Kidney (tissue), 22 donors: ENCODE measurements at places on chromosomes 11 and 22. TPM values are rescaled to one million over a fixed set of nuclear protein-coding genes. Genes with fewer than 3 reads are reported as not detected.
A peak's percentile ranks its signal among the peaks of the same experiment; 100 is the strongest.

The ART1 gene
- total RNA-seq, result 0.31 TPM

The APIP gene
- 26.5 TPM for total RNA-seq

The ROBO4 gene
- 29.5 TPM for total RNA-seq

The APOC3 gene
- not detected for total RNA-seq

DNA sequence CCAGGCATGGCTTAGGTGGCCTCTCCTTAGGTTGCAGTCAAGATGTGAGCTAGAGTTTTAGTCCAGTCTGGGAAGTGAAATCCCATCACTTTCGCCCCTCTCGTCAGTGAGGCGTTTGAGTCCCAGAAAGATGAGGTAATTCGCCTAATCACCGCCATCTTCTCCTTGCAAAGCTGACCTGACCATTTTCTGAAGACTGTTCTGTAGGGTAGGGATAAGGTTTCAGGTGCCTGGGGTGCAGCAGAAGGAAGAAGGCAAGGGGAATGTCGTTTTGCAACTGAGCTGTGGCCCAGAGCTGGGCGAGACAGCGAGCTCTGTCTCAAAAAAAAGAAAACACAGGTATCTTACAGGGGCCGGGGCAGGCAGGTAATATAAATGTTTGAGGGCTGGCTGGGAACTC lies 61.7 kb upstream of the CECR2 start:
- DNase-seq, result no peak

DNA sequence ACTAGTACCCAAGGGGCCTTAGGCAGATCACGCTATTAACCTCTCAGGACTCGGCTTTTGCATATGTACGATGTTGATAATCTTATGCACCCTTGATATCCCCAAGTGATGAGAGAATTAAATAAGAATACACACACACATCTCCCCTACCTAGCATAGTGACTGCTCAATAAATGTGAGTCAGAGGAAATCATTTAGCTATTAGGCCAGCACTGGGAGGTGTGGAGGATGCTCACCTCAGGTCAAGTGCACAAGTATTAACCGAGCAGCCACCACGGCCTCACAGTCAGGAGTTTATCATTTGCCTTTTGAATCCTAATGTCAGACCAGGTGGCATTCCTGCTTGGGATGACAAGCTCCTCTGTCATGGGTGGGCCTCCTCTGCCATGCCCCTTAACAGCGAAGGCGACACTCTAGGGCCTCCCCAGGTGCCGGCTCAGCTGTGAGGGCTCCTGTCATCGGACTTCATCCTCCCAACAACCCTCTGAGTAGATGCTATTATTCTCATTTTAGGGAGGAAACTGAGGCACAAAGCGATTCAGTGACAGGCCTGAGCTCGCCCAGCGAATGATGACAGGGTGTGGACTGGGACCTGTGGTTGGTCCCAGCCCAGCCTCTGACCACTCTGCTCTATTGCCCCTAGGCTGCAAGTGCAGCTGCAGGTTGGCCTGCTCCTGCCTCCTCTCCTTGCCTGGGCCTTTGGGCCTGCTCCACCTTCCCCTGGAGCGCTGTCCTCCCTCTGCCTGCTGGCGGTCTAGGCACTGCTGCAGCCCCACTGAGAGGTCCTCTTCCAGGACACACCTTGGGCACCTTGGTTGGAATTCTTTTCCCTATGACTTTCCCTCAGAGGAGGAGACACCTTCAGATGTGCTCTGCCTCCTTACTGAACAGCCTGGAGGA lies 5.0 kb upstream of the SOX10 start:
- DNase-seq, result no peak

The RAB1B gene
- 153 TPM for total RNA-seq

DNA sequence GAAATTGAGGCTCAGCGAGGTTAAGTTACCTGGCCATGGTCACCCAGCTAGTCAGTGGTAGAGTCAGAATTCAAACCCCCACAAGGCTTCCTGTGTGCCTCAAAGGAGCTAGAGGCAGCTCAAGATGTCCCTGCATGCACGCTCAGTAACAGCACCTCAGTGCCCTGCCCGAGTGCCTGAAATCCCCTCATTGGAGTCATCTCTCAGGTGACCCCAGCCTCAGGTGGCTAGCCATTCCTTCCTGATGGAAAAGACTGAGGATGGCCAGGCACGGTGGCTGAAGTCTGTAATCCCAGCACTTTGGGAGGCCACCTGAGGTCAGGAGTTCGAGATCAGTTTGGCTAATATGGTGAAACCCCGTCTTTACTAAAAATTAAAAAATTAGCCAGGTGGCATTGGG lies 36.9 kb downstream of the LIF start:
- no peak for DNase-seq

The KDM4D gene
- 0.94 TPM for total RNA-seq

GRCh38 chr22:19448076-19448607 lies 631 bp upstream of the C22orf39 start:
- peak; percentile 64 for DNase-seq

The ZNF202 gene
- 9.8 TPM for total RNA-seq

The TRIM49 gene
- not detected for total RNA-seq

The HORMAD2 gene
- total RNA-seq, result not detected

DNA sequence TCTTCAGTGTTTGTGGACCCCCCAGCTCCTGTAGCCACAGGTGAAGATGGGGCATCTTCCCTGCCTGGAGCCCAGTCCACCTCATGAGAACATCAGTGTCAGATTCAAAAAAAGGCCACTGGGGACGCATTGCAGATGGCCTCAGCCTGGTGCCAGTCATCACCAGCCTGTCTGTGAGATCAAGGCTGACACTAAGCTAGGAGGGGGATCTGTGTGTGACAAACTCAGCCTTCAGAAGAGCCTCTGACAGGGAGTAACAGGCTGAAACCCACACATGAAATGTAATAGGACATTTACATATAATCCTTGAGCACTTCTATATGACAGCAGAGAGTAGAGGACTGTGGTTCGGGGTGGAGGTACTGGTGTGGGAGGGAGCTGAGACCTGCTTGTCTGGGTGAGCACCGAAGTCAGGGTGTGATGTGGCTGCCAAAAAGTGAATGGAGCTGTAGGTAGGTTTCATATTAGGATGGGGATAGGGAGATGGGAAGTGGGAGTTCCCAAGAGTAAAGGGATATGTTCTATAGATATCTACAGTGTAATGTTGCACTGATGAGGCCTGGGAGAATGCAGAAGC lies 20.5 kb upstream of the CCDC134 start:
- no peak for DNase-seq

DNA sequence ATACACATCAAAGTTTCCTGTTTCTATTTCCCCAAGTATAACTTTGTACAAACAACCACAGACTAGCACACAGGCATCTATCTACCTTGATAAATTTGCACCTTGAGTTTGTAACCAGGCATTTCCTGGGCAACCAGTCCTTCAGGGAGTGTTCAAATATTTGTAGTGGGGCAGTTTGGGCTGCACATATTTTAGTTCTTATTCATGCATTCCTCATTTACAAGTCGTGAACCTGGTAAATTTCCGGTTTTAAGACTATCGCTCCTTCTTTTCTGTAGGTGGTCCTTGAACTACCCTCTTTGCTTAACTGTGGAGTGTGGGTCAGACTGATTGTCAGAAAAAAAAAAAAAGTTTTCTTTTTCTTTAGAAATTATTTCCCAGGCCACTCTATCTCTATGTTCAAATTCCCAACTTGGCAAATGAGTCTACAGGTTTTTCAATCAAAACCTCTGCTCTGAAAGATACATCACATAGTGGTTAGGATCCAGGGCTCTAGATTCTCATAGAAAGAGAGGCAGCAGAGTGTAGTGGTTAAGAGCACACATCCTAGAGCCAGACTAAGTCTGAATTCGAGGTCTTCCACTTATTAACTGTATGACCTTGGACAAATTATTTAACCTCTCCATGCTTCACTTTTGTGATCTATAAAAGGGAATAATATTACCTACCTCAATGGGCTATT lies 201.5 kb downstream of the SOX6 start:
- no peak for DNase-seq

The LRRN4CL gene
- 1.2 TPM for total RNA-seq

DNA sequence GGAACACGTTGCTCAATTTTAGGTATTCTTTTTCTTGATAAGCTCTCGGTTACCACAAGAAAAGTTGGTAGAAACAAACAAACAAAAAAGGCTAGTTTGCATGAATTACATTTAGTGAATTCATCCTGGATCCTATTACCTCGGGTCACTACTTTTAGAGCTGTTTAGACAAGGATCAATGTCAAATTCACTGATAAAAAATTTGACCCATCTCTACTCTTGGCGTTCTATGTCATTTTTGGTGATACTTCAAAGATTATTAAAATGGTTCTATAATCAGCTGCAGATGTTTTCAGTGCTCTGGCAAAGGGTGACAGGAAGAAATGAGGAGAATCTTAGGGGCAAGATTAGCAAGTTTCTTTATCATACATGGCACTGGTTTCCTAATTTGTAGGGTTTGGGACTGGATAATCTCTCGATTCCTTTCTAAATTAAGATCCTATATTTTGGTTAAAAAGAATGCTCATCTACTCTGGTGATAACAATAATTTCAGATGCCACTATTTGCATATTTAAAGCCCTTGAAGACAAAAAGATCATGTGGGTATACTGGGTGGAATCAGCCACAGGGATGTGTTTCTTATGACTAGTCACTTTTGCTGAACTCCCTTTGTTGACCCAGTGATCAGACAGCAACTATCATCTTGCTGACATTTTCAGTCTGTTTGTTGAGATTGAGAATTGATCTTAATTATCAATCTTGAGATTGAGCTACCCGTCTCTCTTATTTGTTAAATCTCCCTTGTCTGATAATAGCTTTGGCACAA lies 442.9 kb downstream of the AASDHPPT start:
- DNase-seq, result no peak

DNA sequence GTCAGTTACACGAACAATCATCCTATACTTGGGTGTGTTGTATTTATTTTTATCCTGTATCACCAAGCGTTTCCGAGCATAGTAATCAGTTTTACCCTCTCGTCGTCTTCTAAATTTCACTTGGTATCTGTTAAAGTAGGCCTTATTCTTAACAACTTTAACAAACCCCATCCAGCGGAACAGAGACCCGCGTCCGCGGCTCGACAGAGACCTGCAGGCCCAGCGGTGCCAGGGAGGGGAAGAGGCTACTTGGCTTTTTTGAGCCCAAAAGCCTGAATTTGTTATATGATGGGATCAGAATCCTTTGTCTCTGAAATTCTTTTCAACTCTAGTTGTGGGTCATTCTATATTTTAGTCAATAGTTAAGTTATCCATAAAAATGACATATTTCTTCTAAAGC lies 56.5 kb upstream of the A4GALT start:
- DNase-seq, result no peak

The H19 gene
- total RNA-seq, result 53.8 TPM

- no peak for DNase-seq
Observed at GRCh38 chr11:19980957-19981669, 179.2 kb downstream of the DBX1 start.

- DNase-seq, result no peak
Observed at GRCh38 chr11:104134745-104135144, 29.2 kb downstream of the PDGFD start.

GRCh38 chr11:133508468-133508867 lies 23.8 kb downstream of the OPCML start:
- DNase-seq, result no peak

The CD6 gene
- 6.7 TPM for total RNA-seq

The MIOX gene
- total RNA-seq, result 3.5 TPM

- DNase-seq, result no peak
Observed at GRCh38 chr22:19040391-19040861, 81.8 kb downstream of the DGCR2 start.

- DNase-seq, result peak; percentile 62
Observed at GRCh38 chr11:71286701-71287643, 34.6 kb upstream of the SHANK2 start.

The NRIP3 gene
- total RNA-seq, result 1.6 TPM

The APOA4 gene
- total RNA-seq, result not detected

DNA sequence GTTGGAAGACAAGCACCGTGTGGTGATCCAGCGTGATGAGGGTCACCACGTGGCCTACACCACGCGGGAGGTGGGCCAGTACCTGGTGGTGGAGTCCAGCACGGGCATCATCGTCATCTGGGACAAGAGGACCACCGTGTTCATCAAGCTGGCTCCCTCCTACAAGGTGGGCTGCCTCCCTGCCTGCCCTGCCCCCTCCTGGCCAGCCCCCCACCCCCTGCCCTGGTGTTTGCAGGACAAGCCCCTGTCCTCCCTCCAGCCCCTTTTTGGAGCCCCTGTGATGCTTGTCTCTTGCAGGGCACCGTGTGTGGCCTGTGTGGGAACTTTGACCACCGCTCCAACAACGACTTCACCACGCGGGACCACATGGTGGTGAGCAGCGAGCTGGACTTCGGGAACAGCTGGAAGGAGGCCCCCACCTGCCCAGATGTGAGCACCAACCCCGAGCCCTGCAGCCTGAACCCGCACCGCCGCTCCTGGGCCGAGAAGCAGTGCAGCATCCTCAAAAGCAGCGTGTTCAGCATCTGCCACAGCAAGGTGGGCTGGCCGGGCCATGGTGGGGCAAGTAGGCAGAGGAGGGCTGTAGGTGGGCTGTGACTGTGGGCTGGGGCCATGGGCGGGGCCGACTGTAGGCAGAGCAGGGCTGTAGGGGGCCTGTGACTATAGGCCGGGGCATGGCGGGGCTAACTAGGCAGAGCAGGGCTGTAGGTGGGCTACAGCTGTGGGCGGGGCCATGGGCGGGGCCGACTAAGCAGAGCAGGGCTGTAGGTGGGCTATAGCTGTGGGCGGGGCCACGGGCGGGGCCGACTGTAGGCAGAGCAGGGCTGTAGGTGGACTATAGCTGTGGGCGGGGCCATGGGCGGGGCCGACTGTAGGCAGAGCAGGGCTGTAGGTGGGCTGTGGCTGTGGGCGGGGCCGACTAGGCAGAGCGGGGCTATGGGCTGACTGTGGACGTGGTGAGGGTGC lies 13.6 kb downstream of the MUC2 start:
- DNase-seq, result no peak

The KCNK4 gene
- not detected for total RNA-seq

GRCh38 chr11:33866936-33867335 lies 24.9 kb downstream of the LMO2 start:
- no peak for DNase-seq

The BAIAP2L2 gene
- 9.7 TPM for total RNA-seq

The C11orf21 gene
- 4.9 TPM for total RNA-seq

The GALNT18 gene
- 42.1 TPM for total RNA-seq

DNA sequence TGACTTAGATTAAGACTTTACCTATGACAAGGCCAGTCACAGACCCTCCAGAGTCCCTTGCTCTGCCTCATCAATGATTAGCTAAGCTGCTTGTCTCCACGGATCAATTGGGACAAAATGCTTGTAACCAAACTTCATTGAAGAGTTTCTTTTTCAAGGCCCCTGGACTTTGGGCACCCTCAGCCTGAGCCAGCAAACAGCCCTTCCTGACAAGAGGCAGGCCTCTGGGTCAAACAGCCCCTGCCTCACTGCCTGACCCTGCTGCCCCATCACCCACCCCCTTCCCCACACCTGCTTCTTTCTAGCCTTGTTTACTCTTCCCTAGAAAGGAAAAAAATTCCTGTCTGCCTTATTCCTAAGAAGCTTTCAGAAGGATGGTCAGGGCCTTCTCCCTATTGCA lies 26.3 kb upstream of the CDON start:
- DNase-seq, result no peak

The SMTNL1 gene
- total RNA-seq, result not detected

GRCh38 chr11:1549338-1550330 lies 22.4 kb downstream of the DUSP8 start:
- no peak for DNase-seq

The HEPN1 gene
- total RNA-seq, result not detected

- DNase-seq, result no peak
Observed at GRCh38 chr11:74035264-74035663, 26.4 kb upstream of the UCP3 start.

GRCh38 chr11:112724496-112724790 lies 236.8 kb upstream of the NCAM1 start:
- DNase-seq, result no peak

GRCh38 chr11:45739866-45740265 lies 65.1 kb upstream of the SLC35C1 start:
- DNase-seq, result no peak

The OR51B2 gene
- not detected for total RNA-seq

- no peak for DNase-seq
Observed at GRCh38 chr11:126189109-126189929, 22.1 kb downstream of the RPUSD4 start.
